A549 (cell line): ENCODE measurements at places on chromosomes 16 and 17.

DNA sequence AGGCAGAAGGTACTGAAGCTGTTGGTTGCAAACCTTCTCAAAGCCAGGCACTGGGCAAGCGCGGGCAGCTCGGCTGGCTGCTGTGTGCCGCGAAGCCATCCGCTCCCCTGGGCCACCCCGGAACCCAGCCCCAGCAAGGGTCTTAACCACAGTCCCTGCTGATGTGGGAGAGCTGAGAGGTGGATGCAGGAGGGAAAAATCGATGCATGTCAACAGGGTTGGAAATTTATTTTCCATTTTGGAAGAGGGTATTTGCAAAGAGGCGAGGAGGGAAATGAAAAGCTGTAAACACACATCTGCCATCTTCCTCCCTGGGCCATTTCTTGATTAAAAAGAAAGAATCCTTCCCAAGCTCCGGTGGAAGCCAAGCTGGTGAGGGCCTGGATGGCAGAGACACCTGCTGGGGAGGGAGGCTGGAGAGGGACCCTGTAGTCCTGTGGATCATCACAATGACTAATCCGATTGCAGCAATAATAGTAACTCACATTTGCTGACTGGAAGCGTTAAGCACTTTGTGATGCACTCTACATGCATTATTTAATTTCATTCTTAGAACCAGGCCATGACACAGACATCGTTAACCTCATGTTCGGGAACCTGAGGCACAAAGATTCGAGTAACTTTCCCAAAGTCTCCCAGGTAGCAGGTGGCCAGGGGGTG lies 13.9 kb upstream of the TBX2 start:
- no peak for DNase-seq

DNA sequence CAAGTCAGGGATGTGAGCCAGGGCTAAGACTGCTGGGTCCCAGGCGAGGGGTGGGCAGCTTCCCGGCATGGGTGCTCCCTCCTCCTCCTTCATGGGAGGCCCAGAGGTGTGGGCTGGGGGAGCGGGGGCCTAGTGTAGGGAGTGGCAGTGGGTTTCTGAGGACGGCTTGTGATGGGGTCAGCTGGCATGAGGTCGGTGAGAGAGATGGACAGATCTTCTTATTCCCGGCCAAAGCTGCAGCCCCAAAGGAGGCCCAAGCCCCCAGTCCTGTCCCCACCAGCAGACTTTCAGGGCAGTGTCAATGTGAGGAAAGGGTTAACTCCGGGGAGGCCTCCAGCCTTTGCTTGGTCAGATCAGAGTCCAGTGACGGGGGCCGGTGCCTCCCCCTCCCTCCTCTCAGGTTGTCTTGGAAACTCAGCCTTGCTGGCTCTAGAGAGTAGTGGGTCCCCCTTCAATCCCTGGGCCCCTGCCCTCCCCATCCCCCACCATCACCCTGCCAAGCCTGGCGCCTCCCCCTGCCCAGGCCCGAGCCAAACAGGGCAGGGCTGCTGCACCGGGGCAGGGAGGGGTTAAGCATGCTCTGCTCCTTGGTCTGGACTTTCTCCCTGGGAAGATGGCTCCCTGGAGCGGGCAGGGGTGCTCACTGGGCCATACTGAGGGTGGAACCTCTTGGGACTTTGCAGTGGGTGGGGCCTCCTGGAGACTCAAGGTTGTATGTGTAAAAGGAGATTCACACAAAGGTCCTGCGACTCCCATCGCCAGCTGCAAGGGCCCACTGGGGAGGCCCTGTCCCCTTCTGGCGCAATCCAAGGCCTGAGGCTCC lies 12.4 kb downstream of the NAT9 start:
- no peak for DNase-seq

- no peak for DNase-seq
Measured at GRCh38 chr17:31297090-31297489, at the start of gene OMG. OMG (minus strand) TSS chr17:31297239; CDS start chr17:31296331, 908 bp downstream.

DNA sequence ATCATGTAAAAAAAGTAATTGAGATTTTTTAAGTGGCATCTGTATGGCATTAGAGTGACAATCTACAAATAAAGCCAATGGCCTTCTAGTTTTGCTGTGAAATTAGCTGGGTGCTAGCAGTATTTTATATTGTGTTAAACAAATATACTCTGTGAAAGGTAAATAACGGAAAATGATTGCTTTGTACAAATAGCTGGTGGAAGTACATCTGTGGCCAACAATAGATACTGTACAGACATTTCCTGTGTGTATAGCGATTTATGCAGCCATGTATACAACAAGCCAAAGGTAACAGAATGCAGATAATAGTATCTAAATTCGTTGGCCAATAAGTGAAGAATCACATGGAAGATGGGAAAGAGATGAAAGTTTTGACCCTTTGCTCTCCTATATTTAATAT lies 26.6 kb downstream of the IQCK start:
- no peak for DNase-seq

DNA sequence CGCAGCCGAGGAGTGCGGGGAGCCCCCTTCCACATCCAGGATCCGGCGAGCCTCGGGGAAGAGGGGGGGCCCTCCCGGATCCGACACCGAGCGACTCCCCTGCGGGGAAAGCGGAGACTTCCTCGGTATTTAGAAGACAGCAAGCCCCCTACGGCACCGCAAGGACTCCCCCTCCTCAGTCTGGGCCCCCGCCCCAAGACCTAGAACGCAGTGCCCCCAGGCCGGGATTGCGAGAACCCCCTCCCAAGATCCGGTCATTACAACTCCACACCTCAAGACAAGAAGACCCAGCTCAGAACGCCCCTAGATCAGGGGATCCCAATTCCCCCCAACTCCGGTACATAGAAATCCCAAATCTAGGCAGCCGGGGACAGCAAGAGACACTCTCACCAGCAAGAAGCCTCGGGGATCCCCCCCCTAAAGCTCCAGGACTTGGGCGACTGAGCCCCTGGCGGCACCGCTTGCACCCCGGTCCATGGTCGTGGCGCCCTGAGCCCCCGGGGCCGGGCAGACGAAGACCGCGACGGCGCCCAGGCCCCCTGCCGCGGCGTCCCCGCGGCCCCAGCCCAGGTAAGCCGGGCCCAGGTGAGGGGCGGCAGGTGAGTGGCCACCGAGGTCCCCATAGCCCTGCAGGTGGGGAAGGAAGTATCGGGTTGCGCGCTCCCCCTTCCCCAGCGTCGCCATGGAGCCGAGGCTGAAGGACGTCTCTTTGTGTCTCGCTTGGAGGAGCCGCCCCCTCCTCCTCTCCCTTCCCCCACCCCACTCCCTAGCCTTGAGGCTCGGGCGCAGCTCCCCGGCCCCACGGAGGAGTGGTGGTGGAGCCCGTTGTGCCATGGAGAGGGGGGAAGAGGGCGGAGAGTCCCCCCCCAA lies 641 bp downstream of the SBK1 start:
- DNase-seq, result no peak

GRCh38 chr17:10793256-10793655 lies 10.6 kb downstream of the TMEM238L start:
- no peak for DNase-seq

- no peak for DNase-seq
Measured at GRCh38 chr17:78912082-78912481, 9.1 kb upstream of the CEP295NL start.

DNA sequence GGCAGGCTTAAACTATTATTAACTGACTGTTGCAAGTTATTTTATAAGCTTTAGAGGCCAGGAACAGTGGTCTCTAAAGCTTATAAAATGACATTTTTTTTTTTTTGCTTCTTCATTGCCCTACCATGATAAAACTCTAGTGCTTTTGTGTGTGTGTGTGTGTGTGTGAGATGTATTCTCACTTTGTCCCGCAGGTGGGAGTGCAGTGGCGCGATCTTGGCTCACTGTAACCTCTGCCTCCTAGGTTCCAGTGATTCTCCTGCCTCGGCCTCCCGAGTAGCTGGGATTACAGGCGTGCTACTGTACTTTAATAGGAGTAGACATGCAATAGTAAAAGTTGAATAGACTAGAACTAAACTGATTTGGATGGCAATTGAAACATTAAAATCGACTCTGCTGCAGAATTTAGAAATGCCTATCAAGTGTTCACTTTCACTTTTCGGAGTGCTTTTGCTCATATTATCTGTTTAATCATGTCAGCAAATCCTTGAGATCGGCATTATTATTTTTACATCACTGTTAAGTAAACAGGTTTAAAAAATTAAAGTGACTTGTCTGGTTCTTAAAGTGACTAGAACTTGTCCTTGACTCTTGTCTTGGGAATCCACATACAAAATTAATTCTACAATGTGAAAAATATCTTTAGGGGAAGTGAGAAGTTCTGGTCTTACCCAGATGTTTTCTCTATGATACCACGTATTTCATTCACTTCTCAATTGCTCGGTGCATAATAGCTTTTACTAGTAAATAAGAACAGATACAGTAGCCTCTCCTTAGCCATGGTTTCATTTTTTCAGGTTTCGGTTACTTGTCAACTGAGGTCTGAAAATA lies 8.4 kb upstream of the PCTP start:
- no peak for DNase-seq

GRCh38 chr16:18841833-18842525 lies 40.6 kb upstream of the ARL6IP1 start:
- DNase-seq, result no peak

GRCh38 chr16:49763826-49764225 lies 92.1 kb downstream of the ZNF423 start:
- DNase-seq, result no peak

DNA sequence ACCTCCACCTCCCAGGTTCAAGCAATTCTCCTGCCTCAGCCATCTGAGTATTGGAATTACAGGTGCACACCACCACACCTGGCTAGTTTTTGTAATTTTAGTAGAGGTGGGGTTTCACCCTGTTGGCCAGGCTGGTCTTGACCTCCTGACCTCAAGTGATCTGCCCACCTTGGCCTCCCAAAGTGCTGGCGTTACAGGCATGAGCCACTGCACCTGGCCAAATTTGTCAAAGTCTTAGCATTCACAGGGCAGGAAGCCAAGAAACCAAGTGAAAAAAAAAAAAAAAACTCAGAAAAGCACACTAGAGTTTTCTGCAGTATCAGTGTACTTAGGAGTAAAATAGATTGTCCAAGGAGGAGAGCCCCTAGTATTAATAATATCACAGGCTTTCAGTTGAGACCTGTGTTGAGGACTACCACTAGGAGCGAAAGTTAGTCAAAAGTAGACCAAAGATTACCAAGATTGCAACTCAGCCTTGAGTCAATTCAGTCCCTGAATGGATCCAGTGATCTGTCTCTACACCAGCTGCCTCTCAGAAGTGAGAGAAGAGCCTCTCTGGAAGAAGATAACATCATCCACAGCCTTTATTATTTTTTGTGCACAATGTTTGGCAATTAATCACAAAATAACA lies 159.7 kb downstream of the CEP112 start:
- DNase-seq, result no peak
